ENCODE measurements at places on chromosomes 13 and 19.

GRCh38 chr13:22486490-22486889 is 694.3 kb upstream of the SGCG start:
- no peak for DNase-seq

DNA sequence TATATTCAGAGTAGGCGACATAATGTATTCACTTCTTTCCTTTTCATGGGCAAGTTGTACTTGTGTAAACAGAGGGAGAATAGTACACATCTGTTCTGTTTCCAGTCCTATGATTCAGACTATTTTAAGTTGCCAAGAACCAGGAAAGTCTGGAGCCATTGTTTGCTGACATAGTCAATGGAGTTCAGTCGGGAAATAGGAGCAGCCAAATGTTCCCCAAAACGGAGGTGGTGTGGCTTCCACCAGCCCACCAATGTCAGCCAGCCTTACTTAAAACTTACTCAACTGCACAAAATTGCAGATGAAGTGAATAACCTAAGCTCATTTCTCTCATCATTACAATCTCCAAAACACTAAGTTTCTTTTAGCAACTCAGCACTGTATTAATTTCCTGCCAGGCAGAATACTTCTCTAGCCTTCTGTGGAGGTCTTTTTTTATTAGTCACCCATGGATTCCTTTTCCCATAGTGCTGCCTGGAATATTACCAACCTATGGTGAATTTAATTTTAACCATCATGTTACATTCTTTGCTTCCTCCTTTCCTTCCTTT is 22.3 kb upstream of the CSNK1A1L start:
- no peak for DNase-seq

GRCh38 chr19:1551068-1552040 is 16.8 kb downstream of the MEX3D start:
- DNase-seq = no peak

- DNase-seq = no peak
These were observed 34.1 kb downstream of the RGCC start for GRCh38 chr13:41491436-41491835.

- no peak for DNase-seq
These were observed 740.1 kb downstream of the UQCRFS1 start for GRCh38 chr19:28472843-28473242.

GRCh38 chr13:76790526-76790925 is 95.7 kb downstream of the KCTD12 start:
- DNase-seq = no peak

GRCh38 chr13:110012102-110012739 is 225.8 kb upstream of the IRS2 start:
- DNase-seq = peak; percentile 97

DNA sequence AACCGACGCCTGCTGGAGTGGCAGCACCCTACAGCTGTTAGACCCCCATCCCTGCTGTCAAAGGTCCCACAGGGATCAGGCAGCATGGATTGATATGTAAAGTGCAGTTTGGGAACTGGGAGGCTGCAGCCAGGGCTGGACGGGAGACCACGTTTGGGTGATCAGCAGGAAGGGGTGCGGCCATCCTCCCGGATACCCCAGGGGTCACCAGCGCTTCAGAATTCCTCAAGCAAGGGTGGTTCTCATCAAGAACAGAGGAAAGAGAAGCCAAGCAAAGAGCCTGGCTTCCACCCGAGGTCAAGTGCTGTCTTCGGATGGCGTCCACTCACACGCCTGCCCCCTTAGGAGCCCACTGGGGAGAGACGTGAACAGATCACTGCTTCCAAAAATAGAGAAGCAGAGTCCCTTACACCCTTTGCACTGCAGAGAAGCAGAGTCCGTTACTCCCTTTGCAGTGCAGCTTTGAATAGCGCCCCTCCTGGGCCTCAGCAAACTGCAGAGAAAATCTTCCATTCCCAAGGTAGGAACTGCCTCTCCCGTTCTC is 35.5 kb downstream of the DHRS12 start:
- no peak for DNase-seq

DNA sequence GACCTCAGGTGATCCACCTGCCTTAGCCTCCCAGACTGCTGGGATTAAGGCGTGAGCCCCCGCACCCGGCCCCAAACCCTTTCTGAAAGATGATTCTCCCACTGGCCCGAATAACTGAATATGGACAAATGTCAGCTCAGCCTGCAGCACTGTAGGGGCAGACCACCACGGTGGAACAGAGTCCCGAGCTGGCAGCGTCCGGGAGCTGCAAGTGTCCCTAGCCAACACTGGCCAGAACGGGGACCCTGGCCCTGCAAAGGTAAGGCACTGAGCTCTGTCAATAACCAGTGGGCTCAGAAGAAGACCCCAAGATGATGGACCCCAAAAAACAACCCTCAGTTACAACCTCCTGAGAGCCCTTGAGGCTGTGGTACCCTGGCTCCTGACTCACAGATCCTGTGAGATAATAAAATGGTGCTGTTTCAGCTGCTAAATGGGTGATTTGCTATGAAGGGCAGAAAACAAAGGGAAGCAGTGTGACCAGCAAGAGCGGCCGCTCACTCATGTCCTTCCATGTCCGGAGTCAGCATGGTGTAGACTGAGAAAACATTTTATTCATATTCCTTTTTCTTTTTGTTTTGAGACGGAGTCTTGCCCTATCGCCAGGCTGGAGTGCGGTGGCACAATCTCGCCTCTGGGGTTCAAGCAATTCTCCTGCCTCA is 1.6 kb downstream of the LSM7 start:
- DNase-seq = no peak

DNA sequence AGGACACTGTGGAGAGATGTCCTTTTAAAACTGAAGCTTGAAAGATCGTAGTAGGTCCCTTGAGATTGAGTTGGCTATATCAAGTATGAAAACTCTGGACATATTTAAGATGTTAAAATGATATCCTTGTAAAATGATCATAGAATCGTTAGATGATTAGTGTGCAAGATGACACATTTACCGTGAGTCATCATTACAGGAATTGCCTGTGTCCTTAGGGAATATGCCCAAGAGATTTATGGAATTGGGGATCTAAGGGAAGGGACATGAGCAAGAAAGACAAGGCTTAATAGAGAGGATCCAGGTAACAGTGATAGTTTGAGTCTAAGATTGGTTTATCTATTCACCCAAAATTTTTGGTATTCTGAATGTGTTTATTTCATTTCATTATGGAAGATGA is 233.7 kb downstream of the GPC5 start:
- no peak for DNase-seq

GRCh38 chr13:28557725-28558520 is 63.0 kb upstream of the FLT1 start:
- peak; percentile 21 for DNase-seq

- no peak for DNase-seq
These were observed 78.5 kb downstream of the PCDH9 start for GRCh38 chr13:67151652-67152051.

DNA sequence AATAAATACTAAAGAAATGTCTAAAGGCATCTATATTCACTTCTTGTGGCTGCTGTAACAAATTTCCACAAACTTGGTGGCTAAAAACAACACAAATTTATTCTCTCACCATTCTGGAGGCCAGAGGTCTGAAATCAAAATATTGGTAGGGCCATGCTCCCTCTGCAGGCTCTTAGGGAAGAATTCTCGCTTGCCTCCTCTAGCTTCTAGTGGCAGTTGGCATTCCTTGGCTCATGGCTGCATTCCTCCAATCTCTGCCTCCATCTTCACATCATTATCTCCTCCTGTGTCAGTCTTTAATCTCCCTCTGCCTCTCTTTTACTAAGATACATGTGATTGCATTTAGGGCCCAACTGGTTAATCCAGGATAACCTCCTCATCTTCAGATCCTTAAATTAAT is 54.1 kb upstream of the RFXAP start:
- DNase-seq = no peak

GRCh38 chr13:26909477-26909876 is 148.9 kb upstream of the GPR12 start:
- DNase-seq = no peak

- no peak for DNase-seq
These were observed 114.3 kb downstream of the TEX26 start for GRCh38 chr13:31046711-31047279.

DNA sequence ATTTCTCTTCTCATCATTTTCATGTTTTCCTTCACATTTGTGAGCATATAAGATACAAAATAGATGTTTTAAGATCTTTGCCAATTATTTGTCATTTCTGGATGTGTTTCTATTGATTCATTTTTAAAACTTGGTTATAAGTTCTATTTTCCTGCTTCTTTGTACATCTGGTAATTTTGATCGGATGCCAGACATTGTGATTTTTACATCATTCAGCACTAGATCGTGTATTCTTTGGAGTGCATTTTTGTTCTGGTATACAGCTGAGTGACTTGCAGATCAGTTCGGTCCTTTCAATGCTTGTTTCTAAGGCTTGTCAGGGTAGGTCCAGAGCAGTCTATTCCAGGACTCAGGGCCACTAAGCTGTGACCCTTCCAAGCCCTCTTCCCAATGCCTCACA is 198.2 kb downstream of the KLF12 start:
- no peak for DNase-seq

DNA sequence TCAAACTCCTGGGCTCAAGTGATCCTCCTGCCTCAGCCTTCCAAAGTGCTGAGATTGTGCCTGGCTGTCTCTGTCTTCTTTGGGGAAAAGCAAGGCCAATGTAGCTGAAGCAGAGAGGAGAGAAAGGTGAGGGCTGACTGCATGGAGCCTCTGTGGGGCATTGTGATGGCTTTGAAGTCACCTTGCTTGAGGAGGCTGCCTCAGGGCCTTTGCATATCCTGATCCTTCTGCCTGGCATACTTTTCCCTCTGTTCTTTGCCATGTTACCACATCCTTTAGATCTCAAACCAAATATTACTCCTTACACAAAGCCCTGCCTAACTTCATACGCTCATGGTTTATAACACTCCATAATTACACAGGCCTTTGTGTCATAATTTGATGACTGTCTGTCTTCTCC is 9.4 kb upstream of the PPP5C start:
- DNase-seq = no peak

DNA sequence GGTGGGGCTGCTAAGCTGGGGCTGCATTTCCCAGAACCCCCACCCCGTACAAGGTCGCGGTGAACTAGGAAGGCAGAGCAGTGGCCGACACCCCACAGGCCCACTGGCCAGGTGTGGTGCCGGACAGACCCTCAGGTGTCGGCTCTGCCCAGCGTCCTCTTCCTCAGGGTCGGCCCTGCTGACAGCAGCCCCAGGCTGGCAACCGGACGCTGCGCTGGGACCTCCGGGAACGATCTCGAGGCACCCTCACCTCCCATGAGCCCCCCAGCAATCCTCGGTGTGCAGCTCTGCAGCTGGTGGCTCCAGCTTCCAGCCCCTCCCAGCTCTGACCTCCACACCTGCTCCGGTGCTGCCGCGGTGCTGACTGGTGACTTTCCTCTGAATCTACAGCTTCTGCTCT is 142.9 kb upstream of the SPACA7 start:
- DNase-seq = no peak

DNA sequence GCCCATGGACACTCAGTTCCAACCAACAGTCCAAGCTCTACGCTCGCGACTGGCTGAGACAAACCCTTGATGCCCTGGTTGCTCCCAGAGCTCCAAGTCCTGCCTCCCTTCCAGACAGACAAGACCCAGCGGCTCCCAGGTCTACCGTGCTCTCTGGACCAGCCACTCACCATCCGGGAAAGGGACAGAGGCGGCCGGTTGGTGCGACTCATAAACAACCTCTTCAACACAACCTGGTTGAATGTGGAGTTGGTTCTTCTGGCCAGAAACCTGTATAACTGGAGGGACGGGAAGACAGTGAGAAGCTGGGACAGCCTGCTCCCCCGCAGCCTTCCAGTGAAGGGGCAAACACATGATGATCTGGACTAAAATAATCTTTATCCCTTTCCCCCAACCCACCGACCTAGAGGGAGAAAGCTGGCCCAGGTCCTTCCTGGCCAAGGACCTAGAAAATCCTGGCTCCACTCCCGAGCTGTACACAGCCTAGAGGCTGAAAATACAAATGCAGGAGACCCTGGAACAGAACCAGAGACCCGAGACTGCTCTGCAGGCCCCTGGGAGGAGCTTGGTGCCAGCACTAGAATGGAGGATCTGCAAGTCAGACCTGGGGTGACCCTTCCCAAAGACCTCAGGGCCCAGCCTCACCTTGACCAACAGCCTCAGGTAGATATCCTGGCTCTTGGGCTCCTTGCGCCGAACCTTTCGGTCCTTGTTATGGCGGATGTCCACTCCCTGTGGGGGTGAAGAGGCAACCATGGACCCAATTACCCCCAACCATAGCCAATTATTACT is 1.6 kb downstream of the RPL18 start:
- no peak for DNase-seq

DNA sequence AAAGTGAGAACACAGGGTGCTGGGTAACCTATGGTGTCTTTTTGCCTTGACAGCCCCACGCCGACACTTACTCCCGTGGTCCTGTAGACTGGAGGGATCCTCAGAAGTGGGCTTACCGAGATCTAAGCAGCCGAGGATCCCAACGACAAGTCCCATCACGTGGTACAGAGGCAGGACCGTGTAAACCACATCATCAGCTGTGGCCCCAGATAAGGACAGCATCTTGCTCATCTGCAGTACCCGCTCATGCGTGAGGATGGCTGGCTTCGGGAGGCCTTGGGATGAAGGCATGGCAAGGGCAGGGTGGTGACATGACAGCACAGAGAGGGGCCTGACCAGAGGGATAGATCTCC is 2.1 kb downstream of the SLC27A5 start:
- no peak for DNase-seq

DNA sequence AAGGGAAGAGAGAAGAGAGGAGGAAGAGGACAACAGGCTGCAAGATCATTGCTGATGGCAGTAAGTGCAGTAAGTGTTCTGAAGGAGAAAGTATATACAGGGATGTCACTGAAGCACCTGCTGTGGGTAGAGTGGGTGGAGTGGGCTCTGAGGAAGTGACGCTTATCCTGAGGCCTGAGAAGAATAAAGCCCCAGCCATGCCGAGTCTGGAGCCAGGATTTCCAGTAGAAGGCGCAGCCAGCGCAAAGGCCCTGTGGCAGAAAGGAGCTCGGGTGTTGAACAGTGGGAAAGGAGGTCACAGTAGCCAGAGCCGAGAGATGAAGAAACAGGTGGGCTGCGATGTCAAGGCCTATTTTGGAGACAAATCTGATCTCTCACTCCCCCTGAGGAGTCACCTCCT is 31.8 kb upstream of the ADGRE5 start:
- no peak for DNase-seq

DNA sequence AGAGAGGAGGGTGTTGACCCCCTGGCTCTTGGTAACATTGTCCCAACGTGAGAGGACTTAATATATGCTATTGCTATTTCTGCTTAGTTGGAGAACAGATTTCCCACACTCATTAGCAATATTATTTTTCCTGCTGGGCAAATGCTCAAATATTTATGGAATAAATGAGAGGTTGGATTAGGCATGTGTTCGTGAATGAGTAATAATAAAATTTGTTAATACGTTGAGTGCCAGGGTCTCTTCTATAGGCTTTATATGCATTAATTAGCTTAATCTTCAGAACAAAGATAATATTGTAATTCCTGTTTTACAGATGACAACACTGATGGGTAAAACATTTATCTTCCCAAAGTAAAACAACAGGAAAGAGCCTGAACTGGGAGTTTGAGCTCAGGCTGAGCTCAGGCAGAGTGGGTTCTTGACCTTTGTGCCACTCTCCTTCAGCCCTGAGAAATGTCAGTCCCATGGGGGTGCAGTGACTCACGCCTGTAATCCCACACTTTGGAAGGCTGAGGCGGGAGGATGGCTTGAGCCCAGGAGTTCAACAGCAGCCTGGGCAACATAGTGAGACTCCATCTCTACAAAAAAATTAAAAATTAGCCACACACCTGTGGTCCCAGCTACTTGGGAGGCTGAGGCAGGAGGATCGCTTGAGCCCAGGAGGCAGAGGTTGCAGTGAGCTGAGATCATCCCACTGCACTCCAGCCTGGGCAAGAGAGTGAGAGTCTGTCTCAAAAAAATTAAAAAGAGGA is 1.2 kb downstream of the ZNF233 start:
- no peak for DNase-seq

GRCh38 chr19:55441319-55441691 is 1.8 kb downstream of the SHISA7 start:
- no peak for DNase-seq

Measured in ACHN (cell line).